ENCODE measurements at places on chromosomes 7 and 10.

DNA sequence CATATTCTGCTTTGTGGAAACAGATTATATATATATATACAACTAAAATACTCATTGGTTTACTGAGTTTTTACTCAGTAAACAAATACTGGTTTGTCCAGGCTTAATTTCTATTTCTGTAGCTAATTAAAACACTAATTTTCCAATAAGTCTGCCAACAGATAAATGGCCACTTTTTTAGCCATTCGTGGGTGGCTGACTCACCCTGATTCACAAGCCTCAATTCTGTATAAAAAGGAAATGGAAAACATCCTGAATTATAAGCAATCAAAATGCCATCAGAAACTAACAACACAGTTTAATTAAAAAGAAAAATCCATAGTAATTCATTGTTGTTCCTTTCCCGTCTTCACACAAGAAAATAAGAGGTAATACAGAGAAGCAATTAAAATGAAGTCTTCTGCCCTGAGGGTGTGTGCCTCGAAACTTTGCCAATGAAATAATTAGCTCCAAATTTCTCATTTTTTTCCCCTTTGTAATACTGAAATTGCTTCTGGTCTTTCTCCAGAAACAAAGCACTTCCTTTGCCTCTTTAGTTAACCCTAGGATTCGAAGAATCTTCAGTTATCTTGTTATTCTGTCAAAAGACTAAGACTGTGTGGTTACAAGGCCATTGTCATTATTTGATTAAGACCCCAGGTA is 118.7 kb upstream of the PTN start:
- DNase-seq: no peak

GRCh38 chr10:13894412-13895093 is 307.8 kb downstream of the PRPF18 start:
- no peak for DNase-seq

DNA sequence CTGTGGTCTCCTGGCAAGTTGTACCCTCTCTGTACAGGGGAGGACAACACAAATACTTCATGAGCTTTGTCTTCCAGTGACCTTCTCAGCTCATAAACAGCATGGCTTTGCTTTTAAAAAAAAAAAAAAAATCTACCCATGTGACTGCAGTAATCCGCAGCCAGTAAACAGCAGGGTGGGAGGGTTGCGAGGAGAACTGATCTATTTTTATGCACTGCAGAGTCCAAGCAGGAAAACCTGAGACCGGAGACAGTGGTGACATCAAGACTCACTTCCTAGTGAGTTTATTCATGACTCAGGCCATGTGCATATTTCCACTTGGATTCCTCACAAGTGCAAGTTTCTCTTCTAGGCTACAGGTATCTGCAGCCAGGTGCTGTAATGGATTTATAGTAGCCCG is 127.9 kb downstream of the NRF1 start:
- DNase-seq: no peak

DNA sequence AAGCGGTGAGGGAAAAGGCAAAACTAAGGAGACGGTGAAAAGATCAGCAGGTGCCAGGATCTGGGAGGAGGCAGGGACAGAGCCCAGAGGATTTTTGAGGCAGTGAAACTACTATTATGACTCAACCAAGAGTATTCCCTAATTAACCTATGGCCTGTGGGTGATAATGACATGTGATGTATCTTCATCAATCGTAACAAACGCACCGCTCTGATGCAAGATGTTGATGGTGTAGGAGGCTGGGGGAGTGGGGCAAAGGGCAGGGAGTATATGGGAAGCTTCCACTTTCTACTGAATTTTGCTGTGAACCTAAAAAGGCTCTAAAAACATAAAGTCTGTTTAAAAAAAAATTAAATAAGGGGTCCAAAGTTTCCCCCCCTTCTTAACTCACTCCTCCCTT is 25.5 kb upstream of the EZH2 start:
- no peak for DNase-seq

DNA sequence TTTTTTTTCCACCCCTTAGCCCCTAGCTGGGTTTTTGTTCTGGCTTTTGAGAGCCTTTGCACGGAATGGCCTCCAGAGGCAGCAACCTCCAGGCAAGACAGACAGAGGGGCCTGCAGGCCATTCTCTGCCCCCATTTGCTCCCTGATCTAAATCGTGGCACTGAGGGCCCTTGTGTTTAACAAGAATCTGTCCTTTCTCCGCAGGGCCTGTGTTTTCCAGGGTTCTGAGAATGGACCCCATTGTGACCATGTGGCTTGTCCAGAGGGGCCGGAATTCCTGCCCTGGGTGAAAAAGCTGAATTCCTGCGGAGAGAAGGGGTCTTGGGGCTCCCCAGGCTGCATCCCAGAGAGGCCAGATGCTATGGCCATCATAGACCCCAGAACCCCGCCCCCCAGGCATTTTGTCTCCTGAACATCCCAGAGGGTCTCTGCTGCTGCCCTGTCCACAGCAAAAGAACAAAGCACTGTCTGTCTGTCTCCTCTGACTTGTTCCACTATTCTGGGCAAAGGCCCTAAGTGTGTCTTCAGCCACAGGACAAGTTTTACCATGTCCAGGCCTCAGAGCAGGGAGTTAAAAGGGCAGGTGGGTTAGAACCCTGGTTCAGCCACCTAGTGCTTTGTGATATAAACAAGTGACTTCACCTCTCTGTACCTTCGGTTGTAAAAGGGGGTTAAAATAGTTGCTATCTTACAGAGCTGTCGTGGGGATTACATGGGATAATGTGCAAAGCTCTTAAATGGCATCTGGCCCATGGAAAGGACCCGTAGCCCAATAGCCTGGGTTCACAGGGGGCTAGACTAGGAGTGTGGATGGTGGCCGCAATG is 155.6 kb downstream of the SH3PXD2A start:
- no peak for DNase-seq

- peak; percentile 82 for DNase-seq
Measured at GRCh38 chr10:102065561-102066398, 631 bp downstream of the HPS6 start.

- DNase-seq: no peak
Measured at GRCh38 chr10:130254243-130254642, 118.1 kb downstream of the GLRX3 start.
